PC-3 (cell line): ENCODE measurements at places on chromosomes 1 and 21.
A peak's percentile ranks its signal among the peaks of the same experiment; 100 is the strongest.

GRCh38 chr1:171422511-171422910 lies 62.8 kb upstream of the PRRC2C start:
- DNase-seq: peak; percentile 61

DNA sequence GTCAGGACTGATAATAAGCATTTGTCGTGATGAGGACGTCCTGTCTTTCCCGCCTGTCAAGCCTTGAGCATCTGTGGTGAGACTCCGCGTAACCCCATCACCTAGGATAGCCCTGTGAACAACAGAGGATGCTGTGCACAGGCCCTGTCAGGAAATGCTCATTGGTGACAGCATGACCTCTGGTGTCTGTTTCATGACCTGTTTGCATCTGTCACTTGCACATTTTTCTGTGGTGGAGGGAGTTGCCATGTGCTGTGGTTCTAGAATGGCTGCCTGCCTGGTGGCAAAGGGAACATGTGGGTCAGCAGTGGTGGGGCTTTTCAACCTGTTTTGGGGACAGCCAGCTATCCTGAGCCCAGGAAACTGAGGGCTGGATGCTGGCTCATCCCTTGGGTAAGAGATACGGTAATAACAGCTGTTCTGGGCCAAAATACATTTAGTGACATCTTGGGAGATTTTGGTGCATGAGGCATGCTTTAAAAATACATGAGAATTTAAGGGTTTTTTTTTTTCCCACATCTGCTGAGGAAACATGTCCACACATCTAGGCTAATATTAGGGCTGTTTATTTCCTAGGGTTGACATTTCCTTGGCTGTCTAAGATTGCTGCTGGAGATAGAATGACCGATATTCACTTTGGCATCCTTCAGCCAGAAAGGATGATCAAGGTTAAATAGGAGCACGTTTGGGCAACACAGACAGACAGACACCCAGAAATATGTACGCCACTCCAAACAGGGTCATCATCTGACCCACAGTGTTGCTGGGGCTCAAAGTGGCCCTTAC lies 52.9 kb downstream of the KCNC4 start:
- no peak for DNase-seq

DNA sequence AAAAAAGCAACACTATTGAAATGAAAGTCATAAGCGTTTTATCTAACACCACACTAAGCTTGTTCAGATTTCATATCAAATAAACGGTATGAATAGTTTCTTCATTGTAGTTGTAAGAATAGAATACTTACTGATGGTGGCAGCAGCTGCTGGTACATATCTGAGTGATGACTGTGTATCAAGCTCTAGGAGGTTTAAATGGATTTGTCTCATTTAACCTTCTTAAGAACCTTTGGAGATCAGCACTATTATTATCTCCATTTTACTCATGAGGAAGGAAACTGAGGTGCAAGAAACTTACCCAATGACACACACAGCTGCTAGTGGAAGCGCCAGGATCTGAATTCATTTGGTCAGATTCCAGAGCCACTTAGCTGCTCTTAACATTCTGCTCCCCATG lies 104.0 kb downstream of the EIF4G3 start:
- no peak for DNase-seq

- DNase-seq: no peak
Observed at GRCh38 chr1:199152676-199153075, 513.8 kb downstream of the PTPRC start.

GRCh38 chr1:167943541-167943940 lies 6.7 kb upstream of the MPC2 start:
- no peak for DNase-seq

DNA sequence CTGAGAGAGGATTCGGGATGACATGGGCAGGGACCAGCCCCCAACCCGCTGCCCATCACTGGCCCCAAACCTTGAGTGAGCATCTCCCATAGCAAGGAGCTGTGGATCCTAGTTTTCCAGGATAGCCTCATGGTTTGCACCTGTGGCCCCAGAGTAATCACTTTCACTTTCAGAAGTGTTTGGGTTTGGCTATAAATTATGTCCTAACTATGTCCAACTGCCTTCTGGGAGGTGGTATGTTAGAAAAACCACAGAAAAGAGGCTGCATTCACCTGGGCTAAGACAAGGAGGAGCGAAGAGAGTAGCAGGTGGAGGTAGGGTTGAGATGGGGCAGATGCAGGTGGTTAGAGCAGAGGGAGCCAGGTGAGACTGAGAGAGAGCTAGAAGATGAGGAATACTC lies 19.4 kb upstream of the CLIC6 start:
- no peak for DNase-seq
